ENCODE measurements at places on chromosomes 1 and 21.

- peak; percentile 57 for DNase-seq
Observed at GRCh38 chr1:169546087-169546995, 39.9 kb downstream of the F5 start.

GRCh38 chr1:53957194-53957818, 11.2 kb downstream of the LRRC42 start:
- DNase-seq, result no peak

GRCh38 chr1:108049178-108049819, 84.3 kb upstream of the VAV3 start:
- DNase-seq, result peak; percentile 29

GRCh38 chr1:244186372-244186771, 135.3 kb downstream of the ZBTB18 start:
- no peak for DNase-seq

DNA sequence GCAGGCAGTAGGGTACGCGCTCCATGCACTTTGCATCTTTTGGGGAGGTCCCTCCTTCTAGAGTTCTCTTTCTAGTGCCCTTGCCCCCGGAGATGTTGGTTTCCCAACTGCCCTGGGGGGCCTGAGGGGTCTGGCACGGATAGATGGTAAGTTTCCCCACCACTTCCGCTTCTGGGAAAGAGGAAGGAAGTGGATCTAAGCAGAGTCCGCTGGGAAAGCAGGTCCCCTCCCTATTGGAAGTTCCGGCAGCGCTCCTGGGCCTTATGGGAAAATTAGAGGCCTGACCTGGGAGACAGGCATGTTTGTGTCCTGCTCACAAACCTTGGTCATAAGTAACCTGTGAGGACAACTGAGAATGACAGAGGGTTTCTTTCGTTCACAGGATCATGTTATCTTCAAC, 274.4 kb downstream of the RPS6KC1 start:
- DNase-seq, result no peak

- no peak for DNase-seq
Observed at GRCh38 chr1:174008269-174008668, 13.9 kb downstream of the RC3H1 start.

DNA sequence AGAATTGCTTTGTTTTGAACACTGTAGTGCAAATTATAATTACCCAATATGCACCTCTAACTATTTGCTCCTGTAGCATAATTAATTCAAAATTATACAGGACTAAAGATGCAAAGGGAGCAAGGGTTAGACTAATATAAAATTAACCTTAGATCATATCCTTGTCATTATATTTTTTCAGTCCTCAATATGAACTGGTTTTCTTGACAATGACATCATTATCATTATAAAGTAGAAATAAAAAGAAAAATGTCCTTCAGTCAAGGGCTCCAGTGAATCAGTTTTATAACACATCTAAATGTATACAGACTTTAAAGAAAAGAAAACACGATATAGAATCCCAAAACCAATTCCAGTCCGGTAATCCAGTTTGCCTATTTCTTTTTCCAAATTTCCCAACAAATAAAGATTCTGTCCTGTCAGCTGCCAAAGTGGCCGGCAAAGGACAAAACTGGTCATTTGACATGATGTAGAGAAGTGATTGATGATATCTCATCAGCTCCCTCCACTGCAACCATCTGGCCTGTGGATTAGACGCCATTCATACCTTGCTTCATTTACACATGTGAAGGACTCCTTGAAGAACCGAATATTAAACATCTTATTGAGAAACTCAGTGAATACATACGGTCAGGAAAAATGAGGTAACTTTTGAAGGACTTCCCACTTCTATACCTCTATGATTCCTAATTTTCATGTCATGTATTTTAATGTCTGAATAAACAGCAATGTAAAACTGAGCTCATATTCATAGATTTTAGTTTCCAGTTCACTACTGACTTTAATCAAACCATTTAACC, 15.5 kb downstream of the DPYD start:
- DNase-seq, result no peak

- DNase-seq, result no peak
Observed at GRCh38 chr1:94382201-94382600, 36.0 kb upstream of the ABCD3 start.

- DNase-seq, result no peak
Observed at GRCh38 chr21:37886726-37887299, 29.4 kb downstream of the KCNJ6 start.

DNA sequence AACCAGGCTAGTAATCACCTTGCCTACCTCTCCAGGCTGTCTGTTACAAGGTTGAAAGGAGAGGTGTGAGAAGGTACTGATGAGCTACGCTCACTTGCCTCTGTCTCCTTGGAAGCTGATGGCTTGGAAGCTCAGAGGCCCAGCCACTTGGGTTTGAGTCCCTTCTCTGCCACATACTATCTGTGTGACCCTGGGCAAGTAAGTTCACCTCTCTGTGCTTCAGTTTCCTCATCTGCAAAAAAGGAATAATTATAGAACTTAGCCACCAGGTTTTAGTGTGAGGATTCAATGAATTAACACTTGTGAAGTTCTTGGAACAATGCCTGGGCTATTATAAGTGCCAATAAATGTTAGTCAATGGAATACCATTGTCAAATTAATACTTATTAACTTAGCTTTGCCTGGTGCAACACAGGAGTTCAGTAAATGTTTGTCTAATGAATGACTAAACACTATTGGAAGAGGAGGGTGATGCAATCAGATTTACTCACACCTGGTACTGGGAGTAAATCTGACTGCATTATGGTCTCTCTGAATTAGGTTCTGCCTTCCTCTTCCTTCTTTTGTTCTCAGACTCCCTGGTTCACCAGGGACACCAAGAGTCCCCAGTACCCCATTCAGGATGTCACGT, 55.5 kb downstream of the TRABD2B start:
- DNase-seq, result no peak

DNA sequence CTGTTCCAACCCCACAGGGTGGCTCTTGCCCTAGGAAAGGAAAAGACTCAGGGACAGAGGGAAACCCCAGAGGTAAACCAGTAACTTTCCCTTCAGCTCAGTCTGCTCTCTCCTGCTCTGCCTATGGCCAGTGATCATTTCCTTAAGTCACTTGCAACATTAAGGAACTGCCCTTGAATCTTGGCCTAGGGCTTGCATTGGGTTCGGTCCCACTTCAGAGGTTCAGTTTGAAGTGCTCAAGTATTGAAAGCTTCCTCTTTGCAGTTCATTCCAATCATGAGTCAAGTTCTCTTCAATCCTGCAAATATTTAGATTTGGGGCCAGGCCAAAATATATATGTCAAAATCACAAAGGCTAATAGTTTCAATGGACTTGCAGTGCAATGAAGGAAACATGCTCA, 97.7 kb upstream of the IRF2BP2 start:
- DNase-seq, result no peak

- DNase-seq, result no peak
Observed at GRCh38 chr1:204980840-204981405, 62.1 kb upstream of the CNTN2 start.

GRCh38 chr21:43637530-43638158, 21.6 kb downstream of the HSF2BP start:
- no peak for DNase-seq

DNA sequence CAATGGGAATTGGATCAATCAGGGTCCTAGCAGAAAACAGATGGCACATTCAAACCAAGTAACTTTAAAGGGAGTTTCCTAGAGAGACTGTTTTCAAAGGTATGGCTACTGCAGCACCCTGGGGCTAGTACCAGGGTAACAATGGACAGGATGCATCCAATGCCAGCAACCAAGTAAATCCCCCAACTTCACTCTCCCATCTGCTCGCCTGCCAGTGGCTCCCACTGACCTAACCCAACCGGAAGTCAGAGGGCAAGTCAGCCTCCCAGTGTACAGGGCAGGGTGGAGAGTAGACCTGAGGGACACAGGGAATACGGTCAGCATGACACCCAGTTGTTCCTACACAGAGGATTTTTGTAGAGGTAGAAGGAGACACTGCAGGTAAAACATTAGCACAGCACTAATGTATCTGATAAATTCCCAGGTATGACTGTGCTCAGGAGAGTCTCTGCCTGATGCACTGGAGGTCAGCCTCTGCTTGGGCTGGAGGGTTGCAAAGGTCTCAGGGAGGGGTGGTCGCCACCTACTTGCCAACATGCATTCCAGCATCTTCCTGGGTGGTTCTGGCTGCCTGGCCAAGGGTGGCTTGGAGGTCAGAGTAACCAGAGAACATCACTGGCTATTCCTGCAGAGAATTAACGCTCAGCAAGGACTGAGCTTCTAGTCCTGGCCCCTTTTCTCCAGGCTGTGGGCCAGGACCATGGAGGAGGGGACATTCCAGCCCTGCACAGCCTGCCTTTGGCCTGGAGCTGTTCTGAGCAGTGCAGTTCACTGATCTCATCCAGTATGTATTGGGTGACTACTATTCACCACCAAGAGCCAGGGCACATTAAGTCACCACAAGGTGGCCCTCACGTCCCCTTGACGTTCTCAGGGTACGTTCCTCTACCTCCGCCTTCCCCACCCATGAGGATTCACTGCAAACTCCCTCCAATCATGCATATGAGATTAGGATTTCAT, 5.1 kb upstream of the GJA4 start:
- no peak for DNase-seq

DNA sequence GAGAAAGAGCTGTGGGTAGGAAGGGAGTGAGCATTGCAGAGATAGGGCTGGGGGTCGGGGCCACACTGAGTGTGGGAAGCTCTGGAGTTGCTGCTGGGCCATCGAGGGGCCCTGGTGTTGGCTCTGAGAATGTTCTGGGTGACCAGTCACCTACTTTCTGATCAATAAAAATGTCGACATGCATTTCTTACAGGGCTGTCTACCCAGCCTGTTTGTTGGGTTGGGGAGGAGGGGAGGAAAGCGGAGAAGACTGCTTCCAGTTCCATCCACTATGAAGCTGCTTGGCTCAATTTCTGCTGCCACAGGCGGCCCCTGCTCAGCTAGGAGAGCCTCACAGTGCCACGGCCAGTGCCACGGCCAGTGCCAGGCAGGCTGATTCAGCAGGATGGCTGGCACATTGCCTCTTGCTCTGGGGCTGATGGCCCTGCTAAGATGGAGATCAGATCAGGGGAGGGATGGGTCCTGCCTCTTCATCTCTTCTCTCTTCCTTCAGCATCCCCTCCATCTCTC, 3.0 kb upstream of the PADI3 start:
- DNase-seq, result no peak

GRCh38 chr1:93434987-93435386, 12.9 kb upstream of the FNBP1L start:
- DNase-seq, result no peak

DNA sequence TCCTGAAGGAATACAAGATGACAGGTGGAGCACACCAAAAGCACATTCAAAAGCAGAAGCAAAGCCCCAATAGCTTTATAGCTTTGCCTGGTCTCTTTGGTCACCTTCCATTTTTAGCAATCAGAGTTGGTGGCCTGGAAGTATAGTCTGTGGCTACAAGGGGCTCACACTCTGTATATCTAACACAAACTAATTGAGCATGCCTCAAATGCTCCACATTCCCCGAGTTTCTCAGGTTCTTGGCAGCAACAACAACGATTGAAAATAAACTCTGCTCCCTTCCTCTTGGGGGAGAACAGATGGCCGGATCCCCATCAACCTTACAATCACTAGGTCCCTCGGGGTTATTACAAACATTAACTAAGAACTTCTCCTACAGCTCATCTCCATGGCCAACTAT, 24.9 kb upstream of the TADA1 start:
- no peak for DNase-seq

GRCh38 chr1:27864264-27864895, 8.0 kb upstream of the THEMIS2 start:
- DNase-seq, result peak; percentile 51

DNA sequence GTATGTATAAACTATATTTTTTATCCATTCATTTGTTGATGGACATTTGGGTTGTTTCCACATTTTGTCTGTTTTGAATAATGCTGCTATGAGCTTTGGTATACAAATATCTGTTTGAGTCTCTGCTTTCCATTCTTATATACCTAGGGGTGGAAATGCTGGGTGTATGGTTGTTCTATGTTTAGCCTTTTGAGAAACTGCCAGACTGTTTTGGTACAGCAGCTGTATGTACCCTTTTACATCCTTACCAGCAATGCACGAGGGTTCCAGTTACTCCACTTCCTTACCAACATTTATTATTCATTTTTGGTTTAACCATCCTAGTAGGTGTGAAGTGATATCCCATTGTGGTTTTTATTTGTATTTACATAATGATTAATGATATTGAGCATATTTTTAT, 13.9 kb downstream of the RASAL2 start:
- no peak for DNase-seq

DNA sequence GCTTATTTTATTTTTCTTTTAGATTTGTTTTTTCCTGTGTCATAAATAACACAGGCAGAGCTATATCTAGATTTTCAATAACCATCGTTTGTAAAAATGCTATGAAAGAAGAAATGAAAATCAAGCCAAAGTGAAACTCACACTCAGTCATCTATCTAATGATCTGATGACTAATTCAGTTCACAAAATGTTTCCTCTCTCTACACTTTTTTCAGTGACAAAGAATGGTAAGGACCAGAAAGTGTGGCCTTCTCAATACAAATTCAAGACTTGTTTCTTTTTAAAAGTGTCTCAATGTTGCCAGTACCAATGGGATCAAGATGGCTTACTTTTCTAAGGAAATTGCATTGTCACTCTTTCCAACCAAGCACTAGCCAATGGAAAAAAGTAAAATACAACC, 282.8 kb upstream of the PKN2 start:
- no peak for DNase-seq

Data from stimulated activated CD4-positive, alpha-beta T cell treated with anti-CD3 and anti-CD28 coated beads, Interleukin-4, amount 100 ng/mL, for 24 hours (primary cell).